ENCODE measurements at places on chromosomes 1 and 21. TPM values are rescaled to one million over a fixed set of nuclear protein-coding genes. Genes with fewer than 3 reads are reported as not detected.

Gene GBP4
- total RNA-seq = 3.6 TPM

Gene ZSWIM5
- total RNA-seq = 0.65 TPM

Gene CDCA8
- 21.3 TPM for total RNA-seq

Gene FAM229A
- total RNA-seq = 1.5 TPM

Gene GJA8
- total RNA-seq = not detected

Gene ZNF683
- not detected for total RNA-seq

Gene CATSPERE
- total RNA-seq = 1.1 TPM

Gene C8B
- not detected for total RNA-seq

Gene TRMT1L
- total RNA-seq = 19.9 TPM

Gene CIART
- total RNA-seq = 1.1 TPM

Gene ROR1
- 0.53 TPM for total RNA-seq

Gene SLC30A2
- not detected for total RNA-seq

Gene PCP4
- not detected for total RNA-seq

Gene OR2L2
- not detected for total RNA-seq
